ENCODE measurements at places on chromosomes 5 and 9. TPM values are rescaled to one million over a fixed set of nuclear protein-coding genes. Genes with fewer than 3 reads are reported as not detected.

The CERCAM gene
- total RNA-seq, result 5.4 TPM

The RECK gene
- total RNA-seq, result 10.3 TPM

The LOX gene
- total RNA-seq, result 0.79 TPM

The ROPN1L gene
- total RNA-seq, result 0.37 TPM

The FSTL4 gene
- 5.7 TPM for total RNA-seq

The TPRN gene
- total RNA-seq, result 32.0 TPM

The ADCY2 gene
- total RNA-seq, result 31.3 TPM

The SH3PXD2B gene
- 48.1 TPM for total RNA-seq

The SPATA31A7 gene
- 0.07 TPM for total RNA-seq

The PPP3R2 gene
- not detected for total RNA-seq

The ADRA1B gene
- not detected for total RNA-seq

The PCDH12 gene
- not detected for total RNA-seq

The ANKRD34B gene
- 0.72 TPM for total RNA-seq

All from H9 (cell line).